NCI-H2171 (cell line): ENCODE measurements at places on chromosomes 3 and 15.

DNA sequence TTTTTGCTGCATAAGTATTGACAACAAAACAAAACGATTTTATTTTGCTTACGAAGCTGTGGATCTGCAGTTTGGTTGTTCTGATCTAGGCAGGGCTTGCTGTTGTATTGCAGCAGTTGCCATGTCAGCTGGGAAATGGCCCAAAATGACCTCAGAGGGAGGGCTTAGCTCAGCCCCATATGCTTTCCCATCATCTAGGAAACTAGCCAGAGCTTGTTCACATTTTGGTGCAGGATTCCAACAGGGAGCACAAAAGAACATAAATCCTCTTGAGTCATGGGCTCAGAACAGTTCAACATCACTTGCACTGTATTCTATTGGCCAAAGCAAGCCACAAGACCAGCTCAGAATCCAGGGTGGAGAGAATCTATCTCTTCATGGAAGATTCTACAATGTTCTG, 42.2 kb upstream of the ROBO2 start:
- no peak for DNase-seq

GRCh38 chr15:28915935-28916334, 30.2 kb downstream of the APBA2 start:
- DNase-seq: no peak

DNA sequence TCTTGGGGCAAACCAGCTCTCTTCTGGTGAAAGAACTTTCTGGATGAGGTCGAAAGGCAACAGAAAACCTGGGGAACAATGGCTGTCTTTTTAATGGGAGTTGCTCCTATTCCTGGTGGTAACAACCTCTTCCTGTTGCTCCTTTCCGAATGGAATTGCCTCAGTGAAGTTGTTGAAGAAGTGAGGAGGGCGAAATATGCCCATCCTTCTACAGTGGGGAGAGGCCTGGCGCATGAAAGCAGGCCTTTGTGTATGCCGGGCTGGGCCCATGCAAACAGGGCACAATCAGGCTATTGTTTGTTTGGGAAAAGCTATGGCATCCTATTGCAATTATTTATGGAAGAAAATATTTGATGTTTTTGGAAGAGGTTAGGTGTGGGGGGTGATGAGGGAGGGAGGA, 166.9 kb downstream of the IGF1R start:
- no peak for DNase-seq

DNA sequence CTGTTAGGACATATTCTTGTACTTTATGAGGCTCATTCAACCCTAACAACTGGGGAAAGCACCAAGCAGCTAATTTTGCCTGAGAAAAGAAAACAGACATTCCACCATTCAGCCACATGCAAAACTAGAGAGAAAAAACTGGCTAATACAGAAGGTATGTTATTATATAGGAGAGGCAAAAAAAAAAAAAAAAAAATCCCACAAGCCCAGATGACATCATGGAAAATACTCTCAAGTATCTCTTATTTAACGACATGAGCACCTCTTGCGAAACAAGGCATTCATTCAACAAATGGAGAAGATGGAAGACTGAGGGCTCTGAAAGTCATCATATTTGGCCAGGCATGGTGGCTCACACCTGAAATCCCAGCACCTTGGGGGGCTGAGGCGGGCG, 61.5 kb downstream of the PRICKLE2 start:
- DNase-seq: peak; percentile 53

DNA sequence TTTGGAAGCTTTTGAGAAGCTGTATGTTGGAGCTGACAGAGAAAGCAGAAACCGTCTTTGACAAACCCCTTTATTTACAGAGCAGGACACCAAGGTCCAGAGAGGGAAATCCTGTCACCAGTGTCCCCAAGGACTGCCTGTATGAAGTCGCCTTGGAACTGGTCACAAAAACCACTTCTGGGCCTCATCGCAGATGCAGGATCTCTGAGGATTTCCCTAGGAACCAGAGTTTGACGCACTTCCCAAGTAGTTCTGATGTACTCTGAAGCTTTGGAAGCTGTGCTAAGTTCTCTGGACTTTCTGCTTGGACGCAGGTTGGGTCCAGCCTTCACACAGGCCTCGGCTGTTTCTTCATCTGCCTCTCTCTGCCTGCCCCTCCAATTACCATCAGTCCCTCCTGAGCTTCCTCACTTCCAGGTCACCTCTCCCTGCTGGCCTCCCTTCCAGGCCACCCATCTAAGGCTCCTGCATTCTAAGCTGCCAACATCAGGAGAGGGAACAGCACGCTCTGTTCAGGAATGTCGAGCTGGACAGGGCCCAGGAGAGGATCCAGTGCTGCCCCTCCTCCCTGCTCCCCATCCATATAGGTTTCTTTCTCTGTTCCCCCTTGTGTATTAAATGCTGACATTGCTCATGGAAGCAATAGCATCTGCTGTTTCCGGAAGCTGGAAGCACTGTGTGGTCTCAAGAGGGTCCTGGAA, 270.8 kb downstream of the OPA1 start:
- no peak for DNase-seq

DNA sequence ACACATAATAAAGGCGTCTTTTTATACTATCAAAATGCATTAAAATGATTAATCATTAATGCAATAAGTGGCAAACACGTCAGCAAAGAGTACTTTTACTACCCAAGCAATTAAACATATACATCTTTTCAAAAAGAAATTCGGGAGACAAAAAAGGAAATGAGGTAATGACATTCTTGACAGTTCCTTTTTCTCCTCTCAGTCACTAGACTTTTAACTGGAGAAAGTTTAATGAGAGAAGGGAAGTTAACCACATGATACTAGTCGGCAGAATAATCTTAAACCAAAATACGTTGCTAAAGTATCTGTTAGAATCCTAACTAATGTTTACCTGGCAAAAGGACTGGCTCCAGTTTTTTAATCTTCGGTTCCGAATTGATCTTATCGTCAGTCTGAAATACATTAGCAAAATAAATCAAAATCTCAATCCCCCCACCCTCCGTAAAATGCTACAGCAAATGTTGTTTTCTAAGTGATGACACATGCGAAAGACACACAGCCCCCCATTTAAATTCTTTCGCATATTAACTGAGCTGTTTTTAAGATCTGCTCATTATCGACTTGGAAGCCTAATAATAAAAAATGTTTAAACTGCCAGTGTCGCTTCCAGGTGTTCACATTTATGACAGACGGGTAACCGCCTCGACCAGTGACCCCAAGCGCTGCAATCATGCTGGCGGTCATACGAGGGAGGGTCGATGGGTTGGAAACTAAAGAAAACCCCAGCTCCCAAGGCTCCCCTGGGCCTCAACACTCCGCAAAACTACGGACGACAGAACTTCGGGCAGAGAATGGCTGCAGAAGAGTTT, 778 bp downstream of the MTMR10 start:
- no peak for DNase-seq

DNA sequence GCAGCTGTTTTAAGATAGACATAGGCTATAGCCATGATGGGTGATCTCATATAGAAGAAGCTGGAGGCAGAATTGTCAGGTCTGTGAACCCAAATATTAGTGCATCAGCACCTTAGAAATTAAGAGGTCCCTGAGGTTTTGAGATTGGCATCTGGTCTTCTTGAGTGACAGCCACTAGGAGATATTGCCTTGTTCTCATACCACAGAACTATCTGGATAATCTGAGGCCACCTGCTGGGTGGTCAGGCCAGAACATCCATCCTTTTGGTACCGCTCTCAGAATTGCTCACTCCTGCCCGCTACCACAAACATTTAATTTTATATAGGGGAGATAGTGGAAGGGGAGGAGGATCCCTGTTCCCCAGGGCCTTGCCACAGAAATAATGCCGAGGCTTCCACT, 210.6 kb upstream of the ZPLD1 start:
- no peak for DNase-seq

- peak; percentile 86 for DNase-seq
Measured at GRCh38 chr3:195133013-195133412, 137.9 kb downstream of the XXYLT1 start.

- DNase-seq: no peak
Measured at GRCh38 chr3:13141183-13141582, 68.0 kb upstream of the IQSEC1 start.

GRCh38 chr3:195226900-195227447, 44.0 kb downstream of the XXYLT1 start:
- DNase-seq: no peak

DNA sequence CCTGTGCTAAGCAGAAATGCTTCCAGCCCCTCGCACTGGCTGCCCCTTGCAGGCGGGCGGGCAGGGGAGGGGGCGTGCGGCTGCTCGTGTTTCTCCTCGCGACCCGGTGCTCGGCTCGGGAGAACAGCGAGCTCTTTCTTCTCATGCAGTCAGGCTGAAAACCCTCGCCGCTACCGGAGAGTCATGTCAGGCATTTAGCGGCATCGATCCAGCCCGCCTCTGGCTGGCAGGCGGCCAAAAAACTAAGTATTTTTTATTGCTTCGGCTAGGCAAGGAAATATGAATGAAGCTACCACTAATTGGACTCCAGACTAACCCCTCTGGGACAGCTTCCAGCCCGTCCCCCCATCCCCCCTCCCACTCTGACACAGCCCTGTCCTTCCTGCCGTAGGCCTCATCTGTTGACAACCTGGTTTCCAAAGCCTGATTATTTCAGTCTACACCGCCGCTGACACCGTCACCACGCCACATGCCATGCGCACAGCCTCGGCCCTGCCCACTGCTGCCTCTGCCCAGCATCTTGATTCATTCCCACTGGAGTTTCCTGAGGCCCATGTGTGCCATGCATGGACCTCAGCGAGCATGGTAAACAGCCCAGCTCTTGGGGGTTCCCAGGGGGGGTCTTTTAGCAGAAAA, 35.3 kb downstream of the TLE3 start:
- peak; percentile 93 for DNase-seq

GRCh38 chr15:99057697-99058420, 47.0 kb upstream of the SYNM start:
- DNase-seq: no peak
